NCI-H146 (cell line): ENCODE measurements at places on chromosomes 6 and 20.

- DNase-seq, result peak; percentile 39
Observed at GRCh38 chr20:36462440-36463211, 78.7 kb upstream of the MYL9 start.

DNA sequence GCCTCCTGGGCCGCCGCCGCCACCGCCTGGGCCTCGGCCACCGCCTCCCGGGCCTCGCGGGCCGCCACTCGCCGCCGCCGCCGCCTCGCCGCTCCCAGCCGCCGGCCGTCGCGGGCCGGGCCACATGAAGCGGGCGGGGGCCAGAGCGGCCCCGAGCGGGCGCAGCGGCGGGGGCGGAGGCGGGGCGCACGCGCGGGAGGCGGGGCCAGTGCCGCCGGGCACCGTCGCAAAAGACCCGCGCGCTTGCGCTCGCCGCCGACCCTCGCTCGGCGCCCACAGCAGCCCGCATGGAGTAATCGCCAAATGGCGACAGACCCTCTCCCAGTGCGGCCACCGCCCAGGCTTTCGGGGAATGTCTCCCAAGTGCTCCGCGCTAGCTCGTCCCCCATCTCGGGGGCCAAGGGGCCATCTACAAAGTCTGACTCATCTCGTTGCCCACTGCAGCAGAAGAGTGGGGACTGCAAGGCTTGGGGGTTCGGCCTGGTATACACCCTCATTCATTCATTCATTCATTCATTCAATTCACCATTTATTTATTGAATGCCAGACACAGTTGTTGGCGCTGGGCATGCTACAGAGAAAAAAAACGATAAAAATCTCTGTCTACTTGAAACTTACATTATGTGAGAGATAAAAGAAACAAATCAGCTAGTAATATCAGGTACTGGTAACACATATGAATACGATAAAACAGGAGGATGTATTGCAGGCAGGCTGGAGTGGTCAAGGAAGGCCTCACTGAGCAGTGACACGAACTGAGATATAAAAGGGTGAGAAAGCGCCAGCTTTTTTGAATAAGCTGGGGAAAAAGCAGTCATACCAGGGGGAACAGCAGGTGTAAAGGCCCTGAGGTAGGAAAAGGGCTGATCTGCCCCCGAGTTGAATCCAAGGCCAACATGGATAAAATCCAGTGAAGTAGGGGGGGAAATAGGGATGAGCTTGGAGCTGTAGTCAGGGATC, at the start of gene B4GALT5:
B4GALT5 (minus strand) TSS at position 126 of the 960 bp plus-strand sequence. CDS start 188 bp downstream, outside the sequence.
- DNase-seq, result peak; percentile 87

GRCh38 chr20:48463916-48464315, 363.9 kb downstream of the PREX1 start:
- no peak for DNase-seq

DNA sequence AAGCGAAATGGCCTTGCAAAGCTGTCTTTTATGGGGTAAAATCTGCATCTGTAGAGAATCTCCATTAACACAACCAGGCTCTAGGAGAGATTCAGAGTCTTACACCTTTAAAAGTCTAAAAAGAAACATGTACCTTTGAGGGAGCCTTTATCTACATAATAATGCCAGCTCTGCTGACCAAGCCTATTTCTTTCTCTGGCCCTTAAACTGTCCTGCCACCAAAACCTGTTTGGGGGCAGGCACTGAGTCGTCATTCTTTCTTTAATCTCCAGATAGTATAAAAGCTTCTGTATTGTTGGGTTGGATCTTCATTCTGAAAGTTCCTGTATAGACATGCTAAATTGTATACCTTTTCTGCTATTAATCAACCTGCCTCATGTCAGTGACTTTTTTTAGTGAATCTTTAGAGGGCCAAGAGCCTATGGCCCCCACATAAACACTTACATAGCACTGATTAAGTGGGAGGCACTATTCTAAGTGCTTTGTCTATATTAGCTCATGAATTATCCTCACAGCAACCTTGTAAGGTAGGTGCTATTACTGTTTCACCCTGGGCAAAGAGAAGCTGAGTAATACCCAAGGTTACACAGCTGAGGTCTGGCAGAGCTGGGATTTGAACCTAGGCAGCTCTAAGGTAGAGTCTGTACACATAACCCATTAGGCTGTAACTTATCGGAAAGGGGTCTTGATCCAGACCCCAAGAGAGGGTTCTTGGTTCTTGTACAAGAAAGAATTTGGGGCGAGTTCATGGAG, 232.3 kb upstream of the DTNBP1 start:
- DNase-seq, result no peak

GRCh38 chr20:58117944-58118343, 110.5 kb downstream of the ANKRD60 start:
- DNase-seq, result no peak

DNA sequence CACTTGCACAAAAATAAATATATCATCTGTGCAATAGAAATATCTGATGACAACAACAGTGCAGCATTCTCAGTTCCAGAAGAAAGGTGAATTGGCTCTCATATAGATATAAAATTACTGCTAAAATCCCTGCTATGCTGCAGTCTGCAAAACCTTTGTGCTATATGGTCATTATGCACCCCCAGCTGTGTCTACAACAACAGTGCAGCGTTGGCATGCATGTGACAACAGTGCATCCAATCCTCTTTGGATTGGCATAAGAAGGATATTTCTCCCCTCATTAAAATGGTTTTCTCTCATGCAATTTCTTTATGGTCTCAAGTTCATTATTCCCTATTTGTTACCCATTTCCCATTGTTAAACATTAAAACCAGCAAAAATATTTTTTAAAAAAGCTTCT, 23.1 kb downstream of the OR2B6 start:
- peak; percentile 42 for DNase-seq

DNA sequence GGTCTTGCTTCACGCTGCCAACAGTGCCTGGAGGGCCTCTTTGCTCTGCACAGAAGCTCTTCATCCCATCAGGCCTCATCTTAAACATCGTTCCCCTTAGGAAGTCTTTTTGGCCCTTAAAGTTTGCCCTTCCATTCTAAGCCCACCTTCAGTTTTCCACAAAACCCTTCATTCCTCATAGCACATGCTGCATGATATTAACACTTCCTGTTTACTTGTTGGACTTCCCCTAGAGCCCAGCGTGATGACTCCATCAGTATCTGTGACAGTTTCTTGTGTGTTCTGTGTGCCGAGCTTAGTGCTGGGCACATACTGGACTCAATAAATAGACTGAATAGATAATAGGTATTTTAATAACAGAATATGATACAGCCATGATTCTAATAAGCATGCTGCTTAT, 2.2 kb downstream of the NT5DC1 start:
- no peak for DNase-seq

- no peak for DNase-seq
Observed at GRCh38 chr6:170424604-170425126, 118.1 kb downstream of the FAM120B start.

- no peak for DNase-seq
Observed at GRCh38 chr6:106220485-106220884, 105.1 kb downstream of the ATG5 start.

DNA sequence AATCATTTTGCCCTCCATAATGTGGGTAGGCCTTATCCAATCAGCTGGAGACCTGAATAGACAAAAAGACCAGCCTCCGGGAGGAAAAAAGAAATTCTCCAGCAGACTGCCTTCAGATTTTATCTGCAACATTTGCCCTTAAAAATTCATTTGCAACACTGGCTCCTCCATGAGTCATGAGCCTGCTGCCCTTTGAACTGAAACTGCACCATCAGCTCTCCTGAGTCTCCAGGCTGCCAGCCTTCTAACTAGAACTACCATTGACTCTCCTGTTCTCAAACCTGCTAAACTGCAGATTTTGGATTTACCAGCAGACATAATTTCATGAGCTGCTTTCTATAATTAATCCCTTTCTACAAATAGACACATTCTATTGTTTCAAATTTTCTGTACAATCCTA, 223.9 kb upstream of the THEMIS start:
- no peak for DNase-seq

DNA sequence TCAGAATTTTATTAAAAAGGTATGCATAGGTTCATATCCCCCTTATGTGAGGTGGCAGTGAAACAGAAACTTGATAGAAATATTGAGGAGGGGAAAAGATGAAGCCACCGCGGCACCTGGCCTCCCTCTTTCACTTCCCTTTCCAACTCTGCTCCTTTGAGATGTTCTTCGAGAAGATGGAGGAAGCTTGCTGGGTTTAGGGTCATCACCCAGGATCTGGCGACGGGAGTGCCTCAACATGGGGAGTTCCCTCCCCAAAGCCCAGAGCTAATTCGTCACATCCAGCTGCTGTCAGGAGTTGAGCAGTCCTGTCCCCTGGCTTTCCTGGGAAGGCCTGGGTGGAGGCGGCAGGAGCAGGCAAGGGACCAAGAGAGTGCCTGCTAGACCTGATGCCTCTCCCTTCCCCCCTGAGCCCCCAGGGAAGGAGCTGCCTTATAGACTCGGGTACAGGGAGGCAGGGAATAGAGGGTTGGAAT, 29.1 kb downstream of the RREB1 start:
- no peak for DNase-seq
